A549 (cell line): ENCODE measurements at places on chromosomes 5 and 9.

- no peak for DNase-seq
Observed at GRCh38 chr9:78863531-78863930, 566.6 kb downstream of the PSAT1 start.

GRCh38 chr9:13412331-13412730 lies 132.8 kb upstream of the MPDZ start:
- no peak for DNase-seq

DNA sequence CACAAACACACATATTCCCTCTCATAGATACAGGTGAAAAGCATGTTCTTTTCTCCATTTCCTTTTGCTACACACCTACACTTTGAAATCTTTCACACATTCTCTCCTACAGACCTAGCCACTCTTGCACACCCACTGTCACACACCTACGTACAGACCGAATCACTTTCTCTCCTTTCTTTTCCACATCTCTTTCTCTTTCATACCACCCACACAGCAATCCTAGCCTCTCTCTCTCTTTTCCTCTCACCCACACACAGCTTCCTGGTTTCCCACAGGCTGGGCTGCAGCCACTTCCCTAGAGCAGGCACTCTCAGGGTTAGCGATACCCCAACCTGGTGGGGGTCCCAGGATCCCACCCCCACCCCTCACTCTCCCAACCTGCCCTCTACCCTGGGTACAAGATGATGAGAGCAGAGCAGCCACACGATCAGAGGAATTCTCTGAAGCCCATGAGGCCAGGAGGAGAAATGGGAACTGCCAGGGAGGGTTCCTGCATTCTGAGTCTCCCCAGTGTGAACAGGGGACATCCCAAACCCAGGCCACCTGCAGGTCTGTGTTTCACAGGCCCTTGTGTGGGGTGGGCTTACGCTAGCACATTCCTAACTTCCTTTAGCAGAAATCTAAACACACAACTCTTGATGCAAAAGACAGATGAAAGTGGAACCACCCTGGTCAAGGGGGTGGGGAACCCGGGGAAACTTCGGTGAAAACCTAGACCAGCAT lies 17.1 kb upstream of the SYNPO start:
- DNase-seq = no peak

GRCh38 chr9:93037476-93037971 lies 21.0 kb upstream of the SUSD3 start:
- DNase-seq = no peak

DNA sequence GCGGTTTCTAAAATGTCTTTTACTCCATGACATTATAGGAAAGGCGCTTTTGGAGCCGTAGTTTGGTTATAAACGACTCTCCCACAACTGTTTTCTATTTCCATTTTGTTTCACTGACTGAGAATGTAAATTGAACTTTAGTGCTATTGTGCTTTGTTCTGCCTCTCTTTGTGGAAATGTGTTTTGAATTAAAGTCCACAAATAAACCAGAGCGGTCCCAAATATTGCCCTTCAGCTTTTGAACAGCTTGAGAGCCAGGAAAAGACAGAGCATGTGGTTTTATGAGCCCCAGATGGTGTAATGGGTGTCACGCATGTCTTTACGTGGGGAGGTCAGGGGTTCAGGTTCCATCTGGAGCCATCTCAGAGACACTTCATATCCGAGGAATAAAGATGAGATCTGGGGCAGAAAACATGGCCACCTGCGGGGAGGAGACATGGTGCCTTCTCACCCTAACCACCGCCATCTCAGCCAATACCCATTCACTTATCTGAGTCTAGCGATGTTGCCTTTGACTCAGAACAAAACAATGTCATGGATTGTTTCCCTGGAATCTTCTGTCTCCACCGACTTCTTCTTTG lies 42.5 kb upstream of the ROR2 start:
- DNase-seq = no peak

DNA sequence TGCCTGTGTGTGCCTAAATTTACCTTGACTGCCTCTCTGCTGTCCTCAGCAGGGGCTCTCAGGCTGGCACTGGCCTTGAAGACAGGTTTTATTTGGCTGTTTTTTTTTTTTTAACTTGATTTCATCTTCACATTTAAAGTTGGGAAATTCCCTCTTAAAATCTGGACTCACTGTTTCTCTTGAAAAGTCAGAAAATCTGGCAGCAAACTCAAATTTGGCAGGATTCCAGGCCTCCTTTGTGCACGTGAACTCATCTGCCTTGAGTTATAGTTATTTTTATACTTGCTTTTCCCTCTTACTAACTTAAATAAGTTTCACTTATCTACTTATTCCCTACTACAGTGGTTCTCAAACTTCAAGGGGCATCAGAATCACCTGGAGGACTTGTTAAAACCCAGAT lies 118.4 kb upstream of the MAP3K1 start:
- no peak for DNase-seq

DNA sequence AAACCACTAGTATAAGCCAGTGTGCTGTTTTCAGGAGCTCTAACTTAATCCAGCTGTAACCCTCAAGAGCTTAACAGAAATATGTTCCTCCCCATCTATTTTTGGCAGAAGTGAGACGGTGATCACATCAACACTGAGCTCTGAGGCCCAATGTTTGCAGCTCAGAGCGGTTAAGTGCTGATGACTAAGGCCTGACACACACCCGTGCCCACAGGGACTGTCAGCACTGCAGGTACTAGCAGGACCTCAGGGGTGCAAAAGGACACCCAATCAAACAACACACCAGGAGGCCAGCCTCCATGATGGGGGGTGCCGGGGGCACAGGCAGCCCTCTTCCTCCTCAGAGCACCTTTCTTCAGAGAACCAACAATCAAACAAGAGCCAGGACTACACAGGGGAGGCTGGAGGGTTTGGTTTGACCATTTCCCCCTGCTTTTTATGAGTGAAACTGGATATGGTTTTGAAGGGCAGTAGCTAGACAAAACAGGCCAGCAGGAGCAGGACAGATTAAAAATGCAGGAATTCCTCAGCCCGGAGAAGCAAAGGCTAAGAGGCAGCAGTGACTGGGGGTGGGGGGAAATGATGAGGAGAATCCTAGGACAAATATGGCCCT lies 61.3 kb downstream of the RAPGEF1 start:
- peak; percentile 92 for DNase-seq

- DNase-seq = no peak
Observed at GRCh38 chr5:154517181-154517580, 39.2 kb upstream of the HAND1 start.

DNA sequence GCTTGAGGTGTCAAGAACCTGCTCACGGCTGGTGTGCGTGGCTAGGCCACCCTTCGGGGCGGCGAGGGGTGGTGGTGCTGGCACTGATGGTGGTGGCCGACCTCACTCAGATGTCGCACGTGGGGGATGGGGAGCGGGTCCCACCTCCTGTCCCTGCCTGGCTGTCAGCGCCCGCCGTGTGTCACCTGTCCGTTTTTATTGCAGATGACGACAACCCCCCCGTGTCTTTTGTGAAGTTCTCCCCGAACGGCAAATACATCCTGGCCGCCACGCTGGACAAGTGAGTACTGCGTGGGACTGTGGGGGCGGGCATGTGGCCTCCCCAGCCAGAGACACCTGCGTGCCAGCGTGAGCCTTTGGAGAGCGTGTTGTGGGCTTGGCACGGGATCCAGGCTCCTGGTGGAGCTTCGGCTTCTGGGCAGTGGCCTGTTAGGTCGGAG lies 10.1 kb downstream of the RNU6ATAC start:
- DNase-seq = no peak

- no peak for DNase-seq
Observed at GRCh38 chr9:85960688-85961093, 19.7 kb downstream of the NAA35 start.

DNA sequence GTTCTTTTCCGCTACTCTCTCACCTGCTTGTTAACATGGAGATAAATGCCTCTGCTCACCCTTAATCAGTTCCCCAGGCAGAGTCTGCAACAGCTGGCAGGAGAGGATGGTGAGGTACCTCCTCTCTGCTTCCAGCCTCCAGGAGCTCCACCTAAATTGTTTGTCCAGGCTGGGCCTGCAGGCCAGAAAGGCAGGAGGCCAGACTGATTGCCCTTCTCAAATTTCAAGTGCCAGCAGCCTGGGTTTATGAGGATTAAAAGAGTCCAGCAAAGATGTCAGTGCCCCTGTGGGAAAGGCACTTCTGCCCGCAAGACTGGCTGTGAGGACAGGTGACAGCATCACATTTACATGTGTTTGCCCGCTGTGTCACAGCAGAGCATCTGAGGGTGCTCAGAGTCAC lies 19.8 kb downstream of the CORO2A start:
- DNase-seq = peak; percentile 10

DNA sequence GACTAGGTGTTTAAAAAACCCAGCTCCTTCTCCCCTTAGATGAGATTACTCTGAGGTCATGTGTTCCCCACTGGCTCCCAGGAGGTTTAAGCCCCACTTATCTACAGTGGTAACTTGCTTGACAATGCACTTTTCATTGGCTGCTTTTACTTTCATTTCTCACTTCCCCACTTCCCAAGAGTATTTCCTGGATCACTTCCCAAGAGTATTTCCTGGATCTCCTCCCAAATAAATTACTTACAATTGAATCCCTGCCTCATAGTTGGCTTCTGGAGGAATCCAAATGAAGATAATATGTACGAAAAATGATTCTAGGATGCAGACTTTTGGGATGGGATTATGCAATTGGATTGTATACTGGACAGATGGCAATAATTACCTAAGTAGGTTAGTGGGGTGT lies 47.1 kb upstream of the CHSY3 start:
- DNase-seq = no peak

GRCh38 chr9:128310461-128310860 lies 11.8 kb downstream of the TRUB2 start:
- no peak for DNase-seq

- no peak for DNase-seq
Observed at GRCh38 chr5:178640331-178641045, 13.6 kb upstream of the CLK4 start.

DNA sequence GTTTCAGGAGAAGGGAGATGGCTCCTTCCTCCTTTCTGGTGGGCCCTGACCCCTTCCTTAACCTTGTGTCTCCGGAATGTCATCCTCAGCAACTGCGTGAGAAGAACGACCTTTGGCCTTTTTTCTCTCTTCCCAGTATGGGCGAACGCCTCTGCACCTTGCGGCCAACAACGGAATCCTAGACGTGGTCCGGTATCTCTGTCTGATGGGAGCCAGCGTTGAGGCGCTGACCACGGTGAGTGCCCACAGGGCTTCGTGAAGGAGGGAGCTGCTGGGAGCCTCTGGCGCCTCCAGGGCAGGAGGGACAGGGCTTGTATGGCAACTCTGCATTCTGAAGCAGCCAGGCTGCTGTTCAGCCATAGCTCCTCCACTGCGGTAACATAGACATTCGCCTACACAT lies 68.0 kb upstream of the CTSL start:
- no peak for DNase-seq
